ENCODE measurements at places on chromosomes 6 and 20.

GRCh38 chr6:39218868-39219567, 10.3 kb downstream of the KCNK5 start:
- no peak for DNase-seq

DNA sequence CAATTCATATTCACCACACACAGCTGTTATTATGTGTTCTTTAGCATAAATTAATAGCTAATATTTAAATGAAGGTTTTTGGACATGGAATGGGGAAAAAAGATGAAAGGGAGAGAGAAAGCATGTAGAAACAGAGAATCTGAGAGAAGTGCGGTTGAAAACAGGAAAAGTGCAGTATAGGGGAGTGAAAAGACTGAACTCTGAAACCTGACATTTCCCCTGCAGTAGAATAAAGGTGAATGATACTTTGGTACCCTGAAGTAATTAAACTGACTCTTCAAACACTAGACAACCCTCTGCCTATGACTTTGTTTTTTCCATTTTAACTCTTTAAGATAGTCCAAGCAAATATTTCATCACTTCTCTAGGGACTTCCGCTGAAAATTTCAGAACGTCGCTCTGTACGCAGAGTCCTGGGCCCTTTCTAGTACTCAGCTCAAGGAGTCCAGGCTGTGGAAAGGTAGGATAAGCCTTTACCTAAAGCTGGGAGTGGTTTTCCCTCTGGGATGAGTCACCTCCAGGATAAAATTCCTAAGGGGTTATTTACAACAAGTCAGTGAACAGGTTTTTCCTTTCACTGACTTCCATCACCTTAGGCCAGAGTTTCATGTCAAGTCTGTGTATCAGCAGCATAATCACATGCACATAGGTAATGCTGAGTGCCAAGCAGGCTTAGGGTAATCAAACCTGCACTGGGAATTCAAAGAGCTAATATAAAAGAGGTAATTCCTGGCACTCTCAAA, 614.5 kb downstream of the PKHD1 start:
- DNase-seq, result no peak

GRCh38 chr6:40586369-40587201, 579 bp downstream of the LRFN2 start:
- no peak for DNase-seq

GRCh38 chr6:132715204-132715603, 1.3 kb upstream of the VNN1 start:
- DNase-seq, result peak; percentile 82

DNA sequence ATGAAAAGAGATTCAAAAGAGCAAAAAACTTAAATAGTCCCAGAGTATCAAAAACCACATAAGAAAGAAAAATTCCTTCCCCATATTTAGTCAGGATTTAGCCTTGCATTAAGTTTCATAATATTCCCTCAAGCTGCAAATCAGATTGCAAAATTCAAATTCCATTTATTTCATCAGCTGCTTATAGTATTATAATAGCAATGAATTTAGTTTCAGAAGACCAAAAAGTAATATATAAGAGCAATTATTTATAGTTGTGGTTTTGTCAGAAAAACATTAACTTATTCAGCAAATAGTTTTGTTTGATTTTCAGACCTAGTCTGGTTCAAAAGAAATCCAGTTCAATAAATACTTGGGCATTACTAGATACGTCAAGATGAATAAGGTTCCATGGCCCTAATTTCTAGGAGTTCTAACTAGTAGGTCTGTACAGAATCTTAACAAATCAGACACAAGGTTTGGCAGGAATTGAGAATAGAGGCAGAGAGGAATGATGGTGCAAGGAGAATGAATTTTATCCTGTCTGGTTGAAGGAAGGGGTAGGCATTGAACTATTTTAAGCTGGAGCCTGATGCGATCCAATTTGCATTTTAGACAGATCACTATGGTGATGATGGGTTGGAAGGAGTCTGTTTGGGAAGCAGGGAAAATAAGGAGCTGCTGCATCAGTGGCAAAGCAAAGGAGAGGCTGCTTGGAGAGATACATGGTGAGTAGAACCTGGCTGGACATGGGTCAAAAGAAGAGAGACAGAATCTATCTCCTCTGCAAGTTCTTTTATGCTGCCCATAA, 163.9 kb upstream of the STXBP5 start:
- DNase-seq, result no peak

DNA sequence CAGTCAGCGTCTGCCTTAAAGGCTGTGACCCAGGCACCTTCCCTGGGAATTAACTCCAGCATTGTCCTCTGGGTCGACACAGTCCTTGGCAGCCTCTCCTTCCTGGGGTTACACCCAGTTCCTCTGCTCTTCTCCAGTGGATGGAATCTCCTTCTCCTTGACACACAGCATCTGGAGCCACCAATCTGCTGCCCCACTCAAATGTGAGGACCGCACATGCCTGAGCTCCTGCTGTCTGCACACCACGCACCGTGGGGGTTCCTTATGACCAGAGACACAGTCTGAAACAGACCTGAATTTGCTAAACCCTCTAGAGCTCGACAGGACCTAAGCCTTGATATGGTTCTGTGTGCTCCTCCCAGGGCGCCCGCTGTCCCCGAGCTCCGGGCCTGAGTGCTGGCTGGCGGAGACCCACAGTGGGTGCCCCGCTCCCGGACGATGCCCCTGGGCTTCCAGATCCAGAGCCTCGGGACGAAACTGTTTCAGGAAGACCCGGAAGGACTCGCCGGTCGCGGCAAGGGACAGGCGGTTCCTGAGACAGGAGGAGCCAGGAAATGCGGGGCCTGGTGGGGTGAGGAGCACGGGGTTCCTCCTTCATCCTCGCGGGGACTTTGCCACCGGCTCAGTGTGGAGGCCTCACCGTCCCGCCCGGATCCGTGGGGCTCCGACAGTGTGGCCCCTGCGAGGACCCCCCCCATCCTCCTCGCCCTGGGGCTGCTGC, 2.5 kb upstream of the RAET1G start:
- DNase-seq, result no peak

GRCh38 chr6:138001750-138002349, 105.4 kb downstream of the PERP start:
- DNase-seq, result no peak

GRCh38 chr20:2332711-2333110, 36.9 kb downstream of the TGM3 start:
- no peak for DNase-seq

DNA sequence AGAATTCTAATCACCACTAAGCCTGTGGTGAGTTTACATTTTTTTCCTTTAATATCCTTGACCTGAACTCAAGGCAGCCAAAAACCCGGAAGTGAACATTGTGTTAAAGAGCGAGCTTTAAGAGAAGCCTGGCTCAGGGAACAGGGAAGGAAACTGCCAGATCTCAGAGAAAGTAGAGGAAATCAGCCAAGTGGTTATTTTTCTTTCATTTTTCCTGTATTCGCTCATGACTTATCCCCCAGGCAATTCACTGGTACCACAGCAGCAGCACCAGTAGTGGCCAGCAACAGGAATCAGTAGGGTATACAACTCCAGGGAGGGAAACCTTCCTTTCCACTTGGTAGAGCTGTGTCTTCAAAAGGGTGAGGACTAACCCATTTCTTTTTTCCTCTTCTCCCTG, 89.6 kb upstream of the HMGCLL1 start:
- DNase-seq, result no peak

DNA sequence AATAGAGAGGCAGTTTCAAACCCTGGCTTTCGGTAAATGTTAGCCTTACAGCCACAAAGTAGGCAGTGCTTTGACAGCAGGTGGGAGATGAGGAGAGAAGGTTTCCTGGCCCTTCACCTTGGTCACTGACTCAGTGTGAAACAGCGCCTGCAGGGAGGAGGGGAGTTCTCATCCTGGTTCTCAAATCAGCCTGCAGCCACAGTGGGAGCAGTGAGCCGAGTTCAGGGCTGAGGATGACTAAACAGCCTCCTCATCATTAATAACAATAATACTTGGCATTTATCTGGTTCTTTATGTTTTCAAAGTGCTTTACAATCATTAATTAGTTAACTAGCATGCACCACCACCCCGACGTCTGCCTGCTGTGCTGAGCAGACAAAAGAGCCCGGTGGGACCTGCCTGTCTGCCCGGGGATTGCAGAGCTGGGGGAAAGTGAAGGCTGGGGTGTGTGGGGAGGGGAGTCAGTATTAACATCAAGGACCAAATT, 59.6 kb downstream of the PRDM1 start:
- peak; percentile 26 for DNase-seq

GRCh38 chr6:168540713-168541291, 99.8 kb downstream of the SMOC2 start:
- DNase-seq, result no peak

DNA sequence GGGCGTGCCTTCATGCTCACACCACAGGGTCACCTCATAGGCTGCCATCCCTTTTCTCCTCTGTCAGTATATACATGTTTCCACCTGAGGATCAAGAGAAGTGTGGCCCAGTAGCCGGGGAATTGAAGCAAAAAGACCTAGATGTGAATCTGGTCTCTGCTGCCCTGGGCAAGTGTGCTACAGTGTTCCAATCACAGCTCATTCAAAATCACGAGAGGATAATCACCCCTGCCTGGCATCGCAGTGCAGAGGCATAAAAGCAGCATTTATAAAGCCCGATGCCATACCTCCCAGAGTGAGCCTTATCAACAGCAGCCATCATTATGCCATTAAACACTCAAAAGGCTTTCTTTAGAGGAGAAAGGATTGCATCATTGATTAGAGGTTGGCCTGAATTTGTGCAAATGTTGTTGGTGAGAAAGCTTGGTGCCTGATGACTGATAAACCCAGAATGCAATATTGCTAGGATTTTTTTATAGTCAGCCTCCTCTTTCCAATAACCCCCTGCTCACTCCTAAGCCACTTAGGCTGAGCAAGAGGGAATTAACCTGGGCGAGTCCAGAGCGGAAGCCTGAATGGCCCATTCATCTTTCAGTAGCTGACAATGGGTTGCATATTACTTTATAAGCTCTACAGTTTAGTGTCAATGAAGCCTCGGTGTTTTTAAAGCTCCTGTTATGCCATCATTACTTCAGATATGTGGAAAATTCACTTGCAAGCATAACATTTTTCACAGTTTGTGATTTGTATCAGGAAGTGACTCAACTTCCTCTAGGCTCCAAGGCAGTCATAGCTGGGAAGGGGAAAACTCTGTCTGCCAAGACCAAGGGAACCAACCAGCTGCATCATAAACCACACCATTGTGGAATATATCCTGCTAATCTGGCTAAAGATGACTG, 92.5 kb upstream of the NXT1 start:
- DNase-seq, result peak; percentile 83

DNA sequence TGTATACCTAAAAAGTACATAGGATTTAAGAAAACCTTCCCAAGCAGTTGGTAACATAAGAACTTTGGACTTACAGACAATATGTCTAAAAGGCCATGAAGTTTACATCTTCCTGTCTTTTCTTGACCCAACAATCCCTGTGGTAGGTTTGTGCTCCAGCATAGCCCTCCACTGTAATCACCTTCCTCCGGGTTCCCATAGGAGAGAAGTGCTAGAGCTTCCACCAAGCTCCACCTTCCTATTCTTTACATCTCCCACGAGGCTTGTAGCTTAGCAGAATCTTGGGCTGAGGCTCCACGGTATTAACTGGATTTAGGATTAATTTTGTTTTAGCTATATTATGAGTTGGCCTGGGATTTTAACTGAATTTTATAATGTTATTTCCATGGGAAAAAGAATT, 23.3 kb downstream of the ADGRG6 start:
- no peak for DNase-seq

- DNase-seq, result no peak
These were observed 304.1 kb downstream of the RFPL4B start for GRCh38 chr6:112651239-112651638.

GRCh38 chr6:43966374-43966658, 160.9 kb downstream of the MRPL14 start:
- DNase-seq, result no peak

DNA sequence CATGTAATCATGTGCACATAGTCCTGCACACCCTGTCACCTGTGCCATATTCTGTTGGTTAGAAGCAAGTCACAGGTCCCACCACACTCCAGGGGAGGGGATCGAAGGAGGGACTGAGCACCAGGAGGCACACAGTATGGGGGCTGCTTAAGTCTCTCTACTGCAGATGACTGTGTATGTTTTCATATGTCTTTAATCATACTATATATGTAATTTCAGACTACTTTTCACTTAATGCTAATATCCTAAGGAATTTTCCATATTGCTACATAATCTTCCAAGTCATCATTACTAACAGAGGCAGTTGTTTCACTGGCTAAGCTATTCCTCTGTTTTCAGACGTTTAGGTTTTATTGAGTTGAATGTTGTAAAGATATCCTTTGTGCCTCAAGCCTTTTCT, 10.8 kb downstream of the EFCAB8 start:
- DNase-seq, result no peak

DNA sequence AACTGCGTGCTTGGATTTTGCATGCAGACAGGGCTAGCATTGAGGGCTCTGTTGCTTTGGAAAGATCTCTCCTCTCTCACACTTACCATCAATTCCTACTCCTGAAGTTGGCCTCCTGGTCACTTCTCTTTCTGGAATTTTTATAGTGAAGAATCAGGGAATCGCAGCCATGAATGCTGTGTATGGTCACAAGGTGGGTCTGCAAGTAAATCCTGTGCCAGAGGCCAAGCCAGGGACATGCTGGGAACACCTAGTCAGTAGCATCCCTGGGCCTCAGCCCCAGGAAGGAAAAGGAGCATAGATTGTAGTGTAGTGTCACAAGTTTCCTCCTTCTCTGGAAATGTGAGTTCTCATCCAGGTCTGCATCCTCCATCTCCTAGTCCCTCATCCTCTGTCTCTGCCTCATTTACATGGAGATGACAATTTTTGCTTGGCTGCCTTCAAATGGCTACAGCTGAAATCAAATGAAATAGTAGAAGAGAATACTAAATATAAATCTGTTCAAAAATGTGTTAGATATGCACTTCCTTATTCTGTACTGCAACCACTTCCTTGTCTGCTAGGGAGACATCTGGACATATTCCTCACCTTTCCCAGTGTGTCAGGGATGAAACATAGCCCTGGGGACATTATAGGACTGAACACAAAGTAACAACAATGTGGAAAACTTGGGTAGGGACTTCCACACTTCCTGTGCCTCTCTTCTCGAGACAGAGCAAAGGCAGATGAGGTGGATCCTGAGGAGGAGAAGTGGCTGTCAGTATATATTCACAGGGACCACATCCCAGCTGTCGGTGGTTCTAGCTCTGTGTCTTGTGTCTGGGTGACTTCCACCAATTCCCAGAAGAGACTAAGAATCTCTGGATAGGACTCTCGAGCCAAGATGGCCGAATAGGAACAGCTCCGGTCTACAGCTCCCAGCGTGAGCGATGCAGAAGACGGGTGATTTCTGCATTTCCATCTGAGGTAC, 17.0 kb downstream of the CST9 start:
- DNase-seq, result no peak

- no peak for DNase-seq
These were observed 158.8 kb downstream of the NKAIN2 start for GRCh38 chr6:123962508-123962907.

DNA sequence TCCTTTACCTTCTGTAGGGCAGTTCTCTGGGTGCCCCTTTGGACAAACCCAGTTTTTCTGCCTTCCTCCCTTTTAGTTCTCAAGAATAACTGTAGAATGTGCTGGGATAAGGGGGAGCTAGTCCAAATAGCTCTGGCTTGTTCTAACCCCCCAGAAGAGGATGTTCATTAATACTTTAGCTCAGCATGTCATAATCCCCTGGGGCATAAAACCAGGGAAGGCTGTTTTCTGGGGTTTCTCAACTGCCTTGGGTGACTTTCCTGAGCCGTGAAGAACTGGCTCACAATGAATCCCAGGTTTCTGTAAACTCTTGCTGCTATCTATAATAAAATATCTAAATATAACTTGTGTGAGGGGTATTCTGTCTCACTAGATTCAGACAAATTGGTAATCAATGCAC, 44.5 kb upstream of the RNF217 start:
- no peak for DNase-seq

Data from NCI-H226 (cell line).